ENCODE measurements at places on chromosomes 1 and 21.

DNA sequence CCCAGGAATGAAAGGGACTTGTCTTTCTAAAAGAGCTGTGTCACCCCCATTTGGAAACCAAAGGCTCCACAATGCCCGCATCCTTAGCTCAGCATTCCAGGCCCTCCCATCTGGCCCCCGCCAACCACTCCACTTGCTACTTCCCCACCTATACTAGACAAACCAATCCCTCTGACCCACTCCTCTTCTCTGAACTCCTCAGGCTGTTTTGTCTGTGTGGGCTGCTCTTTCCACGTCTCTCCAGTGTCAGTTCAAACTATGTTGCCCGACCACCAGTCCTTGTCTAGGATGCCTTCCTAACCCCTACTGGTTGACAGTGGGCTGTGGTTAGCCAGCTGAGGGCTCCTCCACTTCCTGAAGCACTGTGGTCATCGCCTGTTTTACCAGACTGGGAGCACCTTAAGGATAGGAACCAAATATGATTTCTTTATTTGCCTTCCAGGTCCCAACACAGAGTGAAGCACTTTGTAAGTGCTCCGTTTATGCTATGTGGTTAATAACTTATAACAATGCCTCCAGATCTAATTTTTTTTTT is 8.1 kb upstream of the COA7 start:
- no peak for DNase-seq

- DNase-seq = no peak
Measured at GRCh38 chr1:228367798-228368791, 38.5 kb downstream of the TRIM11 start.

GRCh38 chr1:34478515-34479076 is 276.3 kb upstream of the GJB5 start:
- no peak for DNase-seq

DNA sequence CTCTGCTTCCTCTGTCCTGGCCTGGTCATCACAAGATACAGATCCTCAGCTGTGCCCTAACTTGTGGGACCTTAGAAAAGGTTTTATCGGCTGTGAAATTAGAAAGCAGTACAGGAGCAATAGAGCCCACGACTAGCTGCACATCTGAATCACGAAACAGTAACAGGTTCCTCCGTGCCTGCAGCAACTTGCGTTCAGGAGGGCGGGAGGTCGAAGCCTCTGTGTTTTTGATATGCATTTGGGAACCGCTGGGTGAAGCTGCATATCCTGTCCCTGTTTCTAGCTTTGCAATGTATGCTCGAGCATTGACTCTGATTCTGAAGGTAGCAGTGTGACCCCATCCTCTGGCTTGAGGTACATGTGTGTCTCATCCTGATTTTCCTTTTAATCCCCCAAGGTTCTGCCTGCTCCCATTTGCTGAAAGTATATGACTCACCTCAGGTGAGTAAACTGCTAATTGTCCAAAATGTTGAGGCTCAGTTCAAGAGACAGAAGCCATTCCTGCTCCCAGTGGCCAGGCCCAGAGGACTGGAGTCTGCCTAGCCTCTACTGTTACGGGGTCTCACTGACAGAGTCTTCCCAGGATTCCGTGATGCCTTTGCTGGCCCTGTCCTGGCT is 44.3 kb downstream of the SCCPDH start:
- peak; percentile 52 for DNase-seq

- no peak for DNase-seq
Measured at GRCh38 chr1:106289265-106289928, 767.1 kb upstream of the PRMT6 start.

GRCh38 chr1:36089393-36090121 is 865 bp downstream of the ADPRS start:
- DNase-seq = no peak

DNA sequence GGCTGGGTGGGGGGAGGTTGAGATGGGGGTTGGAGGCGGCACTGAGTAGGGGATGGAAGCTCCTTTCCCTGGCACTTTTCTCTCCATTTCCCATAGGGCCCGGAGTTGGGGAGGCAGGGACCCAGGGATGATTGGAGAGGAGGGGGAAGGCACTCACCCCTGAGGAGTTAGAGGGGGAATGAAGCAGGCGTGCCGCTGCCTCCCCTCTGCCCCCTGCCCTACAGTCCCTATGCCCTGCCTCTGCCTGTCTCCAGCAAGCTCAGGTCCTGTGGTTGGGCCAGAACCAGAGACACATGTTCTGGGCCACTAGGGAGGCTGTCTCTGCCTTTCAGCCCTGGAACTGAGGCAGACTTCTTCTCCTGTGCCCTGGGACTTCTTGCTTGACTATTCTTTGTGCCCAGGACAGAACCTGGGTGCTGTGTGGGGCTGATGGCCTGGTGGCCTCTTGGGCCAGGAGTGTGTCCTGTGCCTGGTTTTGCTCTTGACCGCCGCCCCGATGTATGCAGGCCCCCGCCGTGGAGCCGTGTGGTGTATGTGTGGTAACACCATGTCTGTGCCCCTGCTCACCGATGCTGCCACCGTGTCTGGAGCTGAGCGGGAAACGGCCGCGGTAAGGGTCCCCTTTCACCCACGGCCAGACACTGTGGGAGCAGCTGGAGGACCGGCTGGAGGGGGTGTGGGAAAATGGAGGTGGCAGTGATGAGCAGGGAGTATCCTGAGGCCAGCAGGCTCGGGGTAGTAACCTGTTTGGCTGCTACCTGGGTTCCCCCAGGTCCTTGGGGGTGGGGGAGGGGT is 1.4 kb downstream of the LYPLA2 start:
- no peak for DNase-seq

GRCh38 chr1:9118186-9118585 is 10.7 kb downstream of the GPR157 start:
- no peak for DNase-seq

DNA sequence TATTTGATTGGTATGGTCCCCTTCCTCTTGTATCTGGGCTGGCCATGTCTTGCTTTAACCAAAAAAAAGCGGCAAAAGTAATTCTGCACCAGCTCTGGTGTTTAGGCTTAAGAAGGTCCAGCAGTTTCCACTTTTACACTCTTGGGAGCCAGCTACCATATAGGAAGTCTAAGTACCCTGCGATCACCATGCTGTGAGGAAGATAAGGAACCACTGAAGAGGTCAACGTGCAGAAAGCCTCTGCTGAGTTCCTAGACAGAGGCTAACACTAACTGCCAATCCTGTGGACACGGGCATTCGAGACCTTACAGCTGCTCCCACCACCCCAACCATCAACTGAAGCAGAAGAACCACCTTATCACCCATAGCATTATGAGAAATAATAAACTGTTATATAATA is 331.4 kb downstream of the VAV3 start:
- DNase-seq = no peak

- DNase-seq = no peak
Measured at GRCh38 chr1:20342294-20343148, 51.8 kb downstream of the VWA5B1 start.

GRCh38 chr1:169595764-169596711 is 9.8 kb upstream of the F5 start:
- DNase-seq = no peak

DNA sequence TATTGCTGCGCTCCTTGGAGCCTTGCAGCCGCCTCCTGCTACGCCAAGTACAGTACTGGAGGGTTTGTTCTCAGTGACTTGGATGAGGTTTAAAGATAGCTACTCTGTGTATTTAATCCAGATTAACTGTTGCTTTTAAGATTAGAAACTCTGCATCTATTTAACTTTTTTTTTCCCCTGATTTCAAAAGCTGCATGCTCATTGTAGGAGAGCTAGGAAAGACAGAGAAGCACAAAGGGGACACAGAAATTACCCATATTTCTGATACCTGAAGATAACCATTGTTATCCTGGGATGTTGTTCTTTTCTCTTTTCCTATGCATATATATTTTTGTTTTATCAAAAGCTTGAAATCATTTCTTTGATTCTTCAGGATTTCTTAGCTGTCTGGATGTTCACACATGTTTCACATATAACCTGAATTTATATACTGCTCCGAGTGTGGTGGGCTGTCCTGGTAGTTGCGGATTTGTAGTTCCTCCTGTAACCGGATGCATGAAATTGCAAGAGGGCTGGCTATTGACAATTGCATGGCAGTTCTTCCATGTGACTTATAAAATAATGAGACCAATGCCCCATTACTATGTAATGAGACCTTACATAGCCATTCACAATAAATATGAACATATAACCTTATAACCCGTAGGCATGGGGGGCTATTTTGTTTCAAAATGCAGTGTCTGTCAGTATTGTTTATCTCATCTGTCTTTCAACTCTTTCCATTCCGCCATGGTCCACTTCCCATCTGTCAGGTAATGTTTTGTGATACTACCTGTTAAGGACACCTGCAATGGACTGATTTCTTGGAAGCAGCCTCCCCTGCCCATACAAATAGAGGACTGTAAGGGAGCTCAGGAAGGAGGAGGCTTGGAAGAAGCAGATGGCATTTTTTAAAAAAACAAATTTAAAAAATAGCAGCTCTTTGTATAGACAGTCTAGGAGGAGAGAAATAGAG is 1.4 kb downstream of the RAVER2 start:
- DNase-seq = no peak

Measured in urinary bladder (tissue), 4 donors.